Fibroblast of skin of left quadriceps (primary cell): ENCODE measurements at places on chromosomes 13 and 19.

DNA sequence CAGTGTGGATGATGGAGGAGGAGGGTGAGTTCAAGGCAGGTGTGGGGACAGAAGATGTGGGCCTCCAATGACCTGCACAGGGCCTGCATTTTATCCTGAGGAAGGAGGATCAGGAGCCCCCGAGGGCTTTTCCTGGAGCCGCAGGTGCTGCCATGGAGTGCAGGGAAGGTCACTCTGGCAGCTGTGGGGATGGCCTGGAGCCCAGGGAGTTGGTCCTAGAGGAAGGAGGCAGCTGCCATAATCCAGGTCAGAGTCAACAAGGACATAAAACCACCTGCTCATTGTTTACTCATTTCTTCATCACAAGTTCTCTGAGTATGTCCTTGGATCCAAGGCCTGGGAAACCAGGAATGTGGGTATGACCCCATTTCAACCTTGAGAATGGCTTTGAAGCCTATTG is 87.2 kb downstream of the SCGB2B2 start:
- no peak for DNase-seq

DNA sequence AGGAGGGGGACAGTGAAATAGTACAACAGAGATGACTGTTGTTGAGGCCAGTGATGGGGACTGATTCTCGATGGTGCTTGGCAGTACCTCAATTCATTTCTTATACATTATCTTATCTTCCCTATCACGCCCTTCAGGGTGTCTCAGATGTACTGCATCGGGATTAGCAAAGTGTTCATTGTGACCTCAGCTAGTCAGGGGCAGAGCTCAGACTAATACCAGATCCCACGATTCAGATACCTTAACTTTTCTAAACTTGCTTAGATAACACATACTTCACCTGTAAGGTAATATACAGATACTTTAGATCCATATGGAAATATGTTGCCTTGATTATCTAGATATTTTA is 720.6 kb downstream of the EFNB2 start:
- no peak for DNase-seq

DNA sequence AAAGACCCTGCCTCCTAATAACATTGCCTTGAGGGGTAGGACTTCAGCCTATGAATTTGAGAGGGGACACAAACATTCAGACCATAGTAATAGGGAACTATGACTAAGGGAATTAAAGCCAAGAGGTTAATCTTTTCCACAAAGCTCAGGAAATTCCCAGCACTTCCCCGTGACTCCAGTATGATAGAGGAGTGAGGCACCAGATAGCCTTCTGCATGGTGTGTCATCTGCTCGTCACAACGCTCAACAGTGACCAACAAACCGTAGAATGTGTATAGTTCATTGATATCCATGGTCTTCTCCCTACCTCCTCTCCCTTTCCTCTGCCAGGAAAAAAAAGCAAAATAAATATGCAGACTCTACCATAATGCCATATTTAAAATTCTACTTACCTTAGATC is 64.4 kb downstream of the B3GLCT start:
- DNase-seq: no peak

- no peak for DNase-seq
Observed at GRCh38 chr19:4584670-4585460, 25.4 kb upstream of the SEMA6B start.
